ENCODE measurements at places on chromosomes 1 and 21.

DNA sequence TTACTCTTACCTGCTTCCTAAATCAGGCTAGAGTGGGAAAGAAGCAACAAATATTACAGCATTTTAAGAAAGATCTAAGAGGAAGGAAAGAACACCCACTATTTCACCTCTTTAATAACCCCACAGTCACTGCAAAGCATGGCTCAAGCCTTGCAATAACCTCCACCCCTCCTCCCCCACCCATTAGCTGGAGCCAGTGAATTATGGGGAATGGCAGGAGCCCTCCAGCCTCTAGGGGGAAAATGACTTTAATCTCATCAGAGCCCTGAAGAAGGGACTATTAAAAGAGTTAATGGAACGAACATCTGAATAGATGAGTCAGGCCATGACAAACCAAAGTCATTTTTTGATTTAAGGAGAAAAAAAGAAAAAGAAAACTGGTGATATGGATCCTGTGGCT lies 630.7 kb upstream of the PLXNA2 start:
- no peak for DNase-seq

DNA sequence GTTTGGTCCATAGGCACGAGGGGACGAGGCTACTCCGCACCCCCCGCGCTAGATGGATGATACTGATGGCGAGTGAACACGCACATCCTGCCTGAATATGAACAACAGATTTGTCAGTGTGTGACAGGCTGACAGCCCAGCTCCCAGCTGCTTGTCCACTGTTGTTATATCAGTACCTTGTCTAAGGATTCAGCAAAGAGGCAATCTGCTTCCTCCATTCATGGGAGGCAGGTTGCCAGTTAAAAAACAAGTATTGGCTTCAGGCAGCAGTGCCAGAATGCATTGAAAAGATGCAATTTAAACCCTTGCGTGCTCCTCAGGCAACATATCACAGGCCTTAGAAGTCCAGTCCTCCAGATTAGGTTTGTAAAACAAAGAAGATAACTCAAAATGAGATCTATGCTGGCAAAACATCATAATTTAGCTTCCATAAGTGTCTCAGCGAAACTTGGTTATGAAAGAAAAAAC lies 223.3 kb downstream of the GPATCH2 start:
- DNase-seq: no peak

DNA sequence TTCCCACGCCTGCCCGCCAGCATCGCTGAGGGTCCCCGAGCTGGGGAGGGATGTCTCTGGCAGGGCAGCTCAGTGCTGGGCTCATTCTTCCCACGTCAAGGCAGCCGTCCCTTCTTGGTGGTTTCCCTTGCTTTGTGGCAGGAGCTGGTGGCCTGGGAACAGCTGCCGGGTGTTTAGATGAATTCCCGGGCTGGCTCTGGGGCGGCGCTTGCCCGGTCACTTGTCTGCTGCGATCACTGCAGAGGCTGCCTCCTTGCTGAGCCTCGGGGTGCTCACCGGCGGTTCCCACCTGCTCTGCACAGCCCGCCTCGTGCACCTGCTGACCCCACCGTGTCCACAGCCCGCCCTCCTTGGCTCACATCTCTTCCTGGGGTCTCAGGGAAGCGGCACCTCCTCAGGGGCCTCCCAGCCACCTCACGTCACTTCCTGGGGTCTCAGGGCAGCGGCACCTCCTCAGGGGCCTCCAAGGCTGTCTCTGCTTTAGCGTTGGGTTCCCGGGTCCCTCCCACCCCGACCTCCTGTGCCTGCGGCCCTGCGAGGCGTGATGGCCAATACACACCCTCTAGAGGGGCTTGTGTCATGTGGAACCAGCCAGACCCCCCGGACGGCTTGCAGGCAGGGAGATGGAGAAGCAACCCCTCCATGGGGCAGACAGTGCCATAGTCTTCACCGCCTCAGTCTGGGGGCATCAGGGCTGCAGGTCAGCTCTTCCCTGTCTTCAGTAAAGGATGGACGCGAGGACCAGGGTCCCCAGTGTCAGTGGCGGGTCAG lies 13.5 kb downstream of the COL18A1 start:
- DNase-seq: no peak

DNA sequence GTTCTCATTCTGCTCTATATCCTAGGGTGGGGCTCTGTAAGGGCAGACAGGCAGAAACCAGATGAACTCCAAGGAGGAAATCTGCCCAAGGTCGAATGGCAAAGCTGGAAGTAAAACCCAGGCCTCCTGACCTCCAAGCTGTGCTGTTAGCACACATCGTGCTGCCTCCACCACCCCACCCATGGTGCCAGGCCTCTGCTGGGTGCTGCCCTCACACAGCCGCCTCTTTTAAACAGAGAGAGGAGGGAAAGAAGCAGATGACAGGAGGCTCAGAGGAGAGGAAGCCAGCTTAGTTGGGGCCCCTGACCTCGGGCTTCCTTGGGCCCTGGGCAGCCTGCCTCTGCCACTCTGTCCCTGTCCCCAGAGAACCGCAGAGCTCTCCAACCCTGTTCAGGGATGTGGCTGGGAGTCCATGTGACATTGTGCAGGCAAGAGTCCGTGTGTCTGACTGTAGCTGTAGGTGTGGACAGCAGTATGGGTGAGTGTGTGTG lies 1.1 kb downstream of the SYNC start:
- no peak for DNase-seq

DNA sequence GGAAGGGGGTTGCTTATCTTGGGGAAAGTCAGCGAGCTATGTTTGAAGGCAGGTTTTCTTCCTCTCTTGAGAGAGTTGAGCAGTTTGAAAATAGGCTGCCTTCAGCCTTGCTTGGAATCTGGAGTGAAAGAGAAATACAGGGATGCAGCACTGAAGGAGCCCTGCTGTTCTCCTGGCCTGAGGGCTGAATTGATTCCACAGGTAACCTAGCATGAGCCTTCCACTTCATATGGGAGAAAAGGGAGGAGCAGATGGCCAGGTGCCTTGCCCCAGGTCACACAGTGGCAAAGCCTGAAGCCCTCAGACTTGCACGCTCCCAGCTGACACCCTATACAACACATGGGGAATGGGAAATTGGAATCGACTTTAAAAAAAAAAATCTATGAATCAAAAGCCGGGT lies 88.0 kb upstream of the WLS start:
- DNase-seq: no peak

DNA sequence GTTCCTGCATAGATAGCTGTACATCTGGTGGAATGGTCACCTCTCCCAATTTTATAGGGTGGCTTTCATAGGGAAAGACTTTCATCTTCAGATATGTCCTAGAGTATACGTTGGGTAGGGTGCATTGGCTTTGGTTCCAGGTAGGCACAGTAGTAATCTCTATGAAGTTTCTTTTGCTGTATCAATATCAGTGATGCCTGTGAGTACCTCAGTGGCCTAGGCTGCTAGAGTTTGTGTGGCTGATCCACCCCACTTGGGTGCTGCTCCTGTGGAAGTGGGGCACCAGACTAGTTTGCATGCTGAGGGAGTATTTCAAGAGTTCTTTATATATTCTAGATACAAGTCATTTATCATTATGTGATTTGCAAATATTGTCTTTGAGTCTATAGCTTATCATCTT lies 370.5 kb upstream of the VAMP3 start:
- no peak for DNase-seq

- DNase-seq: no peak
Observed at GRCh38 chr1:224621813-224622682, 5.9 kb downstream of the CNIH3 start.

DNA sequence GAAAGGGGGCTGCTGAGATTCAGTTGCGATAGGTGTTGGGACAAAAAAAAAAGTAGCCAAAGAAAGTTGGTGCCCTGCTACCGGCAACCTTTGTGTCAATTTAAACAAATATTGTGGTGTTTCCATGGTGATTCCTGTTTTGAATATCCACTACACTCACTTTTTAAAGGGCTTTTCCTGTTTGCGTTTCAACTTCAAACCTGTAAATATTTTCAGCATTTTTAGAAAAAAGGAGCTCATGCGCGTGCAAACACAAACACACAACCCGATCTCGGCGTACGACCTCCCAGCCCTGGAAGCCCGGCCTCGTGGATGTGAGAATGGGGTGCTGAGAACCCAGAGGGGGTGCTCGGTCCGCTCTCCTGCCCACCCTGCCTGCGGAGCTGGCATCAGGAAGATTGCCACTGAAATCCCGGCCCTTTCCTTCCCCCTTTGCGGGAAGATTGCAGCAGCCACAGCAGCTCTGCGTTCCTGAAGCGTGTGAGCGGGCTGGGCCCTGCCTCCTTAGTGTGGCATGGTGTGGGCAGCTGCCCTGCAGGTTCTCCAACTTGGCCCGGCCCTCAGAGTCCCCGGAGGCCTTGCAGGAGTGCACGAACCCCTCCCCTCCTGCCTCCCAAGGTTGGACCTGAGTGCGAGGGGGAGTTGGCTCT lies 34.8 kb downstream of the CASZ1 start:
- no peak for DNase-seq

- DNase-seq: no peak
Observed at GRCh38 chr21:38524168-38525153, 26.2 kb upstream of the ERG start.

- DNase-seq: no peak
Observed at GRCh38 chr21:34280959-34281358, 82.8 kb upstream of the KCNE2 start.

DNA sequence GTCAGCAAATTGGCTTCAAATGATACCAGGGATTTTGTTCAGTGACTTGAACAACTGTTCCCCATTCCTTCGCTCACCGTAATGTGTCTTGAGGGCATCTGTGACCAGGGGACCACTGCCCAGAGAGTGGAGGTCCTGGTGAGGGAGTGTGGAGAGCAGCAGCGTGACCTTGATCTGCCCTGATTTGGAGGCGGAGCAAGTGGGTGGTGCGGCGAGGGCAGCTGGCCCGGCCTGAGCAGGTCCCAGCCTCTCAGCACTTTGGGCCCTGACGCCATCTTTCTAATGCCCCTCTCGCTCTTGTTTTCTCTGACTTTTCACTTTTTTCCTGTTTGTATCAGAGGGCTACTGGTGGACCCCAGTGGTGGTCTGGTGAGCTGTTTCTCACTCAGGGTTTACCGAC lies 31.1 kb downstream of the DIP2A start:
- DNase-seq: no peak

- DNase-seq: no peak
Observed at GRCh38 chr1:180288940-180289339, 58.9 kb downstream of the LHX4 start.

DNA sequence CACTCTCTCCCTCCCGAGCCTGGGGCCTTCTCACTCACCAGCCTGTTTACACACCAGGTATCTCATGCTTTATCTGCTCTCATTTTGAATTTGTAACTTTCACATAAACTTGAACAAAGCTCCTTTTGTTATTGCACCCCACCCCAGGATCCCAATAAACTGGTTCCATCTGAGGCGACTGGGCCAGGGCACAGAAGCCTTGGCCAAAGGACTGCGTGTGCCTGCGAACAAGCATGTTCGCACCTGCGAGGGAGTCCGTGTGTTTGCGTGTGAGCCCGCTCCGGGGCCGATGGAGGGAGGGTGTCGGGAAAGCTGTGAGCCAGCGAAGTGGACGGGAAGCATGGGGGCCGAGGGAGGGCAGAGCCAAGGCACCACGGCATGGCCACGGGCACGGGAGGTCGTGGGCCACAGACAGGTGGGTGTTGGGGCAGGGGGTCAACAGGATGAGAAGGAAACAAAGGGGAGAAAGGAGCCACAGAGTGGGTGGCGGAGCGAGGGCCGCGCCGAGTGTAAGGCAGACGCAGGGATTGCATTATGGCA lies 98.8 kb downstream of the CASZ1 start:
- no peak for DNase-seq

DNA sequence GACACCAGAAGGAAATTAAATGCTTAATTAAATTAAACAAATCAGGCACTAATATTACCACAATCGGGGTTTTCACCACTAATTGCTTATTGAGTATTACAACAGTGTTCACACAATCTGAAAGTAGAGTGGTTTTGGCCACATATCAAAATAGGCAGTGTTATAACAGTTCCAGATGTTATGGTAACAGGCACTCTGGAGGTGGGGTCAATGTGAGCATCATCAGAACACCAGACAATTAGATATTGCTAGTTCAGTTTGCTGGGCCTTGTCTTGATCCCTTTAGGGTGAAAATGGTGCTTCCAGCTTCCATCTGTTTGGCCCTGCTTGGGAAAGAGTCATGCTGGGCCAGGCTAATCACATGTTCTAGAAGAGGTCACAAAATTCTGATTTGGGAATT lies 14.5 kb upstream of the DDAH1 start:
- no peak for DNase-seq

GRCh38 chr1:209769971-209770370 lies 14.1 kb downstream of the TRAF3IP3 start:
- DNase-seq: no peak

DNA sequence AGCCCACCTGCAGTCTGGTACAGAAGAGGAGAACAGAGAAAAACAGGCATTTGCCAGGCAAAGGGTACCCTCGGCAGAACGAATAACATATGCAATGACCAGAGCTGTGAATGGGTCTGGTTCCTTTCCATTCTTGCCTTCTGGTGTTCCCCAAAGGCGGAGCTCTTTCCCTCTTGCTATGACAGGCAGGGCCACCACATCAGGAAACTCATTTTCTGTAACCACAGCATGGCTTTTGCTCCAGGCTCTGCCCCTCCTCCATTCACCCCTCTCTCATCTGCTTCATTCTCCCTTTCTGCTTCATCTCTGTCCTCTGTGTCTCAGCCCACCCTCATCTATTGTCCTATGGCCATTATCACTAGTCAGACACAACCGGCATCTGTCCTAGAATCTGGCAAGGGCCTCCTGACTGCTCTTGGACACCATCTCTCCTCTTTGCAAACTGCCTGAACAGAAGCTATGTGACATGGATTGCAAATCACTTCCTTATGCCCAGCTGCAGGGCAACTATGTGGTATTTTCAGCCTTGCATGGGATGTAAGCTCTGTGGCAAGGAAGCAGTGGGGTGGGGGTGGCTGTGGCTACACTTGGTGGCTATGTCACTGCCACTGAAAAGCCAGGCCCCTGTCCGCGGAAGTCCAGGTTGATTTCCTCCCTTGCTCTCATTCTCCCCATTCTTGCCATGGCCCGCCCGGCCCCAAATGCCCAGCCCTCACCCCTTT lies 78.8 kb upstream of the ABCD3 start:
- no peak for DNase-seq

DNA sequence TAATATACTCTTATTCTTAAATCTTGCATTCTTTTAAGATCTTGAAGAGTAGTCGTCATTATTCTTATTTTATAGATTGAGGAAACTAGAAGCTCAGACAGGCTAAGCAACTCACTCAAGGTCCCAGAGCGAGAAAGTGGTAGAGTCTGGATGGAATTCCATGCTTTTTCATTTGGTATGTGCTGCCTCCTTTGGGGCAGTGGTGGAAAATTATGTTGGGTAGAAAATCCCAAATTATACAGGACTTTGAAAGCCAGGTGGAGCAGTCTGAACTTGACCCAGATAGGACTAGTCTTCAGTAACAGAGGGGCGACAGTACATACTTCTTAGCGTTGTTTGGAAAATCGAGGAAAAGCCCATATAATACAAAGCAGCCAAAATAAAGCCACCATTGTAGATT lies 205.6 kb downstream of the ATG4C start:
- no peak for DNase-seq
